Omental fat pad (tissue), 4 donors: ENCODE measurements at places on chromosomes 2 and 18. TPM values are rescaled to one million over a fixed set of nuclear protein-coding genes. Genes with fewer than 3 reads are reported as not detected.

The CD226 gene
- 2.8 TPM for total RNA-seq

The D2HGDH gene
- 12.4 TPM for total RNA-seq

The C2orf15 gene
- total RNA-seq = 0.69 TPM

The EVA1A gene
- 0.50 TPM for total RNA-seq

The C2orf74 gene
- 16.1 TPM for total RNA-seq

The MOGAT1 gene
- 2.4 TPM for total RNA-seq

The RAB17 gene
- total RNA-seq = 3.5 TPM

The KIF1A gene
- not detected for total RNA-seq

The TLX2 gene
- not detected for total RNA-seq

The PLB1 gene
- 14.3 TPM for total RNA-seq

The PCGF1 gene
- 16.9 TPM for total RNA-seq

The CYBRD1 gene
- 383 TPM for total RNA-seq

The KCNIP3 gene
- 37.4 TPM for total RNA-seq

The CABLES1 gene
- 31.0 TPM for total RNA-seq

The SLC39A10 gene
- 12.5 TPM for total RNA-seq

The GCA gene
- total RNA-seq = 32.4 TPM

The FAM228A gene
- total RNA-seq = 1.1 TPM
